Fibroblast of the aortic adventitia (primary cell): ENCODE measurements at places on chromosomes 6 and 20. TPM values are rescaled to one million over a fixed set of nuclear protein-coding genes. Genes with fewer than 3 reads are reported as not detected.

TBX18 gene
- 16.1 and 27.1 TPM in 2 replicates for total RNA-seq

C20orf204 gene
- 1.6 and 2.1 TPM in 2 replicates for total RNA-seq

TMEM74B gene
- total RNA-seq, result not detected in 2 replicates

FAM120B gene
- total RNA-seq, result 20.4 and 29.4 TPM in 2 replicates

DNA sequence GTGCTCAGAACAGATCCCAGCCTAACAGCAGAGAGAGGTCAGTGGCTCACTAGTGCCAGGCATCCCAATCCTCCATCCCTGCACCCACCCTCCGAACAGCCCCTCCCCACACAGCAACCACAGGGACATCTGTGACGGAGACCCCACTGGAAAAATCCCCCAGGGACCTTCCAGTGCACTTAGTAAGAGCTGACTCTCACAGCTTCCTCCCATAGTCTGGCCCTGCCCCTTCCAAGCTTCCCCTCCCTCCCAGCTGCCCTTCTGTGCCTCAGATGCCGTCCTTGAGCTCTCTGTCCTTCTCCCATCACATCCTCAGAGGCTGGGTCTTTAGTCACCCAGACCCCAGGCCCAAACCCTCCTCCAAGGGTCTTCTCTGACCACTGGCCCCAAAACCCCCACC is 9.7 kb upstream of the THBS2 start:
- no peak for DNase-seq

- peak; percentile 44 for DNase-seq
Observed at GRCh38 chr6:19408331-19408730, 428.8 kb upstream of the ID4 start.

DNA sequence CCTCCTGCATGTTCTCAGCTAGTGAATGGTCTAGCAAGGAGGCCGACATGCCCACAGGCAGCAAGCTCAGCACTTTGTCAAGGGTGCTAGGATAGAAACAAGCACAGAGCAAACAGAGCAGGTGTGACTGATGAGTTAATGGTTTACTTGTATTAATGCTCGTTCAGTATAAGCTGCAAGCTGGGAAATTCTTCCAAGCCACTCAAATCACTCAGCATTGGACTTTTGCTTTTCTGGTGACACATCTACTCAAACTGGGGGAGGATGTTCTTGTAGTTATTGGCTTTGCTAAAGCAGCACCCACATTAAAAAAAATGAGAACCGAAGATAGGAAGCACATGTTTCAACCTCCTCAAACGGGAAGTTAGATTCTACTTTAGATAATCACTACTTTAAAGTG is 43.1 kb upstream of the NEDD9 start:
- no peak for DNase-seq

GRCh38 chr6:156775717-156776116 is 1.5 kb upstream of the ARID1B start:
- peak; percentile 54 for DNase-seq

DNA sequence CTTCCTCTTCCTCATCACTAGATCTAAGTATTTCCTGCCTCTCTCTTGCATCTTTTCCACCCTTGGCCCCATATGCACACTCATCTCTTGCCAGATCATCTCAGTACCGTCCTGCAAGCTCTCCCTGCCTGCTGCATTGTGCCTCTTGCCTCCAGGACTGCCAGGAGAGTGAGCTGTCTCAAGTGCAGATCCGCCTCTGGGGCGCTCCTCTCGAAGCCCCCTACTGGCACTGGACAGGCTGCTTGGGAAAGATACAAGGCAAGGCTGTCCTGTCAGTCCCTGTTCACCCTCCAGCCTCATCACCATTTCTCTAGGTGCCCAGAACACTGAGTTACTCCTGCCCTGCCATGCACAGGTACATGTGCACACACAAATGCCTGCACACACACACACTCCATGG is 10.2 kb downstream of the SYNDIG1 start:
- DNase-seq, result no peak
